ENCODE measurements at places on chromosomes 7 and 10.

DNA sequence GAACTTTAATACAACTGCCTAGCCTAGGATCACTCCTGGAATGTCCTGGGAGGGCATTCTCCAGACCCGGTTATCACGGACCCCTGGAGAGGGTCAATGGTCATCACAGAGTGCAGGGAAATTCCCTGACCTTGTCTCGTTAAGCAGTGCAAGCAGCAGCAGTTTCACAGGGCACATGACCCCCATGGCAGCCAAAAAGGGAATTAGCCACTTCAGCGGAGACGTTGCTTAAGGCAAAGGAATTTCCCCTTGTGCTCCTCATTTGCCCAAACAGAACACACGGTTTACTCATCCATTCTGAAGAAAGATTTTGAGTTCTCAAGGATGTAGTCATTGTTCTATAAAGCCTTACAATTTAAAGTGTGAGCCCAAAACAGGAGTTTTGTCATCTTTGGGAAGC, 260.3 kb downstream of the SNX13 start:
- DNase-seq = no peak

DNA sequence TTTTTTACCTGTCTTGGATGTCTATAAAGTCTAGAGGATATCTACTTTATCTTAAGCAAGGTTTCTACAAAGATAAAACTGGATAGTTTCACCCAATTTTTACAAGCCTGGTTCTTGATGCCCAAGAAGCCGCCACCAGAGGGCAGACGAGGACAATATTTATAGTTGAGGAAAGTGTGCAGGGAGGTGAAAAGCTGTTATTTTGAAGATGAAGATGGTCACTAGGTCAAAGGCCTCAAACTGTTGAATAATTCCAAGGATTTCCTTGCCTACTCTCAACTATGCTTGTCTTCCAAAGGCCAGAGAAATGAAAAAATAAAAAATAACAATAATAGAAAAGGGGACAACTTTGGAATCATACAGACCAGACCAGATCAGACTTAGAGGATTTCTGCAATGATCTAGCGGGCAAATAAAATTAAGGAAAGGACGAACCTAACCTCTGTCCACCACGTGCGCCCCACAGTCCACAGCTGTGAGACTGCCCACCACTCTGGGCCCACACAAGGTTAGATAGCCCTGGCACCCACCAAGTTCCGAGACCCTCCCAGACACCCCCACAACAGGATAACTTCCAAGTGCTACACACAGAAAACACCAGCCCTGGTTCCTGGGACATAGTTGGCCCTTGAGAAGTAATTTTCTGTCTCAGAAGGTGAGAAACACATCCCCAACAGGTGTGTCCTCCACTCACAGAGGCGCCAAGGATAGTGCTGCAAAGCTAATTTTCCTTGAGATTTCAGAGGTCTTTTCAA, 2.8 kb downstream of the PKD1L1 start:
- peak; percentile 76 for DNase-seq

DNA sequence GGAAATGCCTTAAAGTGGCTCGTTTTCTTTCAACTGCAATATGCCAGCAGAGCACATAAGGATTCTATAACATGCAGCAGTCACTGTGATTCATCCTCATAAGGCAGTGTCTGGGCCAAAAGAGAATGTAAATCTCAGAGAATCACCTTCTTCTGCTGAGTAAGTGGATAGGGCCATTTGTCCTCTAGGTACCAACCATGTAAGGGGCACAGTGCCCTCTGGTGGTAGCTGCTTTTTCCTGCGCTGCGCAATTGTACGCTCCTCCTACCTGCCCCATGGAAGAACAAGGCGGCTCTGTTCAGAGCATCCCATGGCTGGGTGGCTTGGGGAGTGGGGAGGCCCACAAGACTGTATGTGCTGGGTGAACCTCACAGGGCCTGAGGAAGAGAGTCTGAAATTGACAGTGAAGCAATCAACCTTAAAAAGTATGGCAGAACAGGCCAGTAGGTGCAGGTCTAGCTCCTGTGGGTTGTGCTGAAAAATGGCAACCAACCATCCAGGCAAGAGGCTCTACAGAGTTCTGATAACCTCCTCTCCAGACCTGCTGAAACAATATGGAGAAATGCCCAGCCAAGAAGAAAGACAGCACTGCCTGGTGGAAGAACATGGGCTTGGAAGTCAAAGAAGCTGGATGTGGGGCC, 78.6 kb upstream of the C10orf90 start:
- peak; percentile 84 for DNase-seq

DNA sequence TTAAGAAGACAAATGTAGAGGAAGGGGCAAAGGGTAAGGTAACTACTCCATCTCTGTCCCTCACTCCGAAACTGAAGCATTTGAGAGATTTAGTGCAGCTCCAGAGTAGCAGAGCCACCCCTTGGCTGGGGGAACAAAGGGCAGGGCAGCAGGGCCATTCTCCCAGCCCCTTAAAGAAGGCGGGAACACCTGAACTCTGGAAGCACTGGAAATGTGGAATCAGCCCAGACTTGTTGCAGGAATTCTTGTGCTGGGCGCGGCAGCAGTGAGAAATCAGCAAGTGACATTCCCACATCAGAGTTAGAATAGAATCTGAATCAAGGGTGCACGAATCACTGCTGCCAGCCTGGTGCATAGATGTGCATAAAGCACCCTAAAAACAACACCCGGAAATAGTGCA, 34.4 kb upstream of the GRM8 start:
- DNase-seq = no peak

GRCh38 chr7:26989897-26990670, 105.7 kb downstream of the HOXA1 start:
- DNase-seq = no peak

GRCh38 chr7:116316838-116317628, 106.7 kb downstream of the TES start:
- DNase-seq = no peak

GRCh38 chr7:108204281-108204796, 74.2 kb upstream of the LAMB4 start:
- DNase-seq = no peak

- no peak for DNase-seq
Observed at GRCh38 chr10:11578802-11579255, 32.6 kb downstream of the USP6NL start.

DNA sequence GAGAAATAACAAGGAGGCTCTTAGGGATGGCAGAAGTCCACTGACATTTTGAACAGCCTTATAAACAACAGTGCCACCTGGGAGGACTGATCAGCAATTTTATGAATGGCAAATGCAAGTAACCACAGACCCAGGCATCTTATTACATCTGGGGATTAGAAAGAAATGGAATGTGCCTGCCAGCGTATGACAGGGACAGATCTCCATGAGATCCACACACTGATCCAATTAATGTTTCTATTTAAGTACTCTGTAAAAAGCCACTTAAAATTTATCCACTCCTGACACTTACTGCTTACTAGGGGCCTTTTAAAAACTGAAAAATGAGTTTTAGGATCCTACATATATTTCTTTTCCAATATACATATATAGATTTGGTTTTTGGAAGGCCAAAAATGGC, 28.6 kb downstream of the PARD3 start:
- DNase-seq = no peak

GRCh38 chr10:2494399-2494798, 572.9 kb upstream of the PFKP start:
- DNase-seq = no peak

DNA sequence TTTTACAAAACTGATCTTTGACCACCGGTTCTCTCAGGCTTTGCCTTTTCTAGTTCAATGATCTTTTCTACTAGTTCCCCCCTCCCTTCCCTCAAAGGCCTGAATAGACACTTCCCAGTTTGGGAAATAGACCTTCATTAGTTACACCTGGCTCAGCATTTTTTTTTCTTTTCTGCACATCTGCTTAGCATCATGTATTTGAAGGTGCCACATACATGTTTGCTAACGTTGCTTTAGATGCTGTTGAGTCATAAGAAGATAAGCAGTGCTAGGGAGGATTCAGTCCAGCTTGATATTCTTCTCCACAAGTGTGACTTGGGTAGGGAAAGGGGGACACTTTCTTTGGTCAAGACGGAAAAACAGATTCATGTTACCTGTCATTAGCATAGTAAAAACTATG, 78.3 kb downstream of the BICC1 start:
- DNase-seq = no peak

- DNase-seq = no peak
Observed at GRCh38 chr7:99456288-99456687, 9.7 kb downstream of the ATP5MF start.

DNA sequence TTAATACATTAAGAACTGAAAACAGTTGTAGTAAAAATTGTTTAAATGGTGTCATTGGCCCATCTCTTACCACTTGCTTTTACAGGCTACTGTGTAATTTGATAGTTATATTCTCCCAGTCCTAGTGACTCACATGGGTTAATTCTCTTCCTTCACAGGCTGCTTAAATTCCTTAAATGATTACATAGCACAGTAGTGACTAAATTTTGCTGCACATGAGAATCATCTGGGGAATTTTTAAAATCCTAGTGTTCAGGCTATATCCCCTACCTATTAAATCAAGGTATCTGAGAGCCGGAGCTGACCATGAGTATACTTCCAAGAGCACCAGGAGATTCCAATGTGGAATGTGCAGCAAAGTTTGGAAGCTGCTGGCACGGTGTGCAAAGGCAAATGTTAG, 45.3 kb upstream of the ZNF800 start:
- DNase-seq = no peak

DNA sequence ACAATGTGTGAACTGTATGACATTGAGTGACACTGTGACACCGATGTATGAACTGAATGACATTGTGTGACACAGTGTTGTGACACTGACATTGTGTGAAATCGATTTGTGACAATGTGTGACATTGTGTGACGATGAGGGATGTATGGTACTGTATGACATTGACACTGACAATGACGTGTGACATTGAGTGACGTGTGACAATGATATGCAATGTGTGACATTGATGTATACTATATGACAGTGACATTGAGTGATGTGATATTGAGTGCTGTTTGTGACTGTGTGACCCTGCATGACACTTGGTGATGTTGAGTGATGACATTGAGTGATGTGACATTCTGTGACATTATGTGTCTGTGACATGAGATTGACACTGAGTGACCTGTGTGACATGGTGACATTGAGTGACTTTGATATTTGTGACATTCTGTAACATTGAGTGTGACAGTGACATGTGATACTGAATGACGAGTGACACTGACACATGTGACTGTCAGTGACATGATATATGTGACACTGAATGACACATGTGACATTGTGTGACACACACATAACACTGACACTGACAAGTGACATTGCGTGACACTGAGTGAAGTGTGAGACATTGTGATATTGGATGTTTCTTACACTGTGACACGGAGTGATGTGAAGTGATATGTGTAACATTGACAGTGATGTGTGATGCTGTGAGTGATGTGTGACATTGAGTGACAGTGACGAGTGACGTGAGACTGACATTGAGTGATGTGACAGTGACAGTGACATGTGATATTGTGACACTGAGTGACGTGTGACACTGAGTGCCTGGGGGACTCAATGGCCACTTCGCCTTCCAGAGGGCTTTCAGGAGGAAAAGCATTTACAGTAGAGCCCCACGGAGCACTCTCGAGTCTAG, 167.5 kb downstream of the PRKAG2 start:
- DNase-seq = no peak

DNA sequence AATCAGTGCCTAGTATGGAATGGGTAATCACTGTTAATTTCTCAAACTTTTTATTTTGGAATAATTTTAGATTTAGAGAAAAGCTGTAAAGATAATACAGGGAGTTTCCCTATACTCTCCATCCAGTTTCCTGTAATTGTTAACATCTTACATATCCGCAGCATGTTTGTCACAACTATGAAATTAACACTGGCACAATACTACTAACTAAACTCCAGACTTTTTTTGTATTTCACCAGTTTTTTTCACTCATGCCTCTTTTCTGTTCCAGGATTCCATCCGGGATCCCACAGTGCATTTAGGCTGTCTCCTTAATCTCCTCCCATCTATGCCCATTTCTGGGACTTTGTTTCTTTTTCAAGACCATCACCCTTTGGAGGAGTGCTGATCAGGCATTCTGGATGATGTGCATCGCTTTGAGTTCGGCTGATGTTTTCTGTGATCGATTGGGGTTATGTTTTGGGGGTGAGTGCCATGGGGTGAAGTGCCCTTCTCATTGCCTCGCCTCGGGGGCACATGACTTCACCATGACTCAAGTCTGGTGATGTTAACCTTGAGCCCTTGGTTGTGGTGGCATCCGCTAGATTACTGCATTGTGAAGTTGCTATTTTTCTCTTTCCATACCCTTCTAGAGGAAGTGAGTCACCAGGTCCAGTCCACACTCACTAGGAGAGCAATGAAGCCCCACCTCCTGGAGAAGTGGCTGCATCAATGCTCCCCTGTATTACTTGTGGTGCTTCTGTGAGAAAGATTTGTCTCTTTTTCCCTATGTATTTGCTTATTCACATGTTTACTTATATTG, 43.9 kb upstream of the GRB10 start:
- DNase-seq = no peak

- DNase-seq = no peak
Observed at GRCh38 chr7:90736968-90737939, 141.1 kb downstream of the CDK14 start.

GRCh38 chr7:138169441-138169851, 93.2 kb downstream of the AKR1D1 start:
- DNase-seq = no peak

DNA sequence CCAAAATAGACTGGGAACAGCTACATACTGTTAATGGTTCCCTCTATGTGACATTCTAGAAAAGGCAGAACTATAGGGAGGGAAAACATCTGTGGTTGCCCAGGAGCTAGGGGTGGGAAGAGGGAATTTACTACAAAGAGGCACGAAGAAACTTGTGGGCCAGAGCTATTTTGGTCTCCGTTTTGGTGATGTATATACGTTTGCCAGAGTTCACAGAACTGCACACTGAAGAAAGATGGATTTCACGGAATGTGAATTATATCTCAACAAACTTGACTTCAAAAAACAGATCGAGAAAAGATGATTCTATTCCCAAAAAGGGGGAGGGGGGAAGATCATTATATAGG, 386 bp upstream of the AS3MT start:
- no peak for DNase-seq

DNA sequence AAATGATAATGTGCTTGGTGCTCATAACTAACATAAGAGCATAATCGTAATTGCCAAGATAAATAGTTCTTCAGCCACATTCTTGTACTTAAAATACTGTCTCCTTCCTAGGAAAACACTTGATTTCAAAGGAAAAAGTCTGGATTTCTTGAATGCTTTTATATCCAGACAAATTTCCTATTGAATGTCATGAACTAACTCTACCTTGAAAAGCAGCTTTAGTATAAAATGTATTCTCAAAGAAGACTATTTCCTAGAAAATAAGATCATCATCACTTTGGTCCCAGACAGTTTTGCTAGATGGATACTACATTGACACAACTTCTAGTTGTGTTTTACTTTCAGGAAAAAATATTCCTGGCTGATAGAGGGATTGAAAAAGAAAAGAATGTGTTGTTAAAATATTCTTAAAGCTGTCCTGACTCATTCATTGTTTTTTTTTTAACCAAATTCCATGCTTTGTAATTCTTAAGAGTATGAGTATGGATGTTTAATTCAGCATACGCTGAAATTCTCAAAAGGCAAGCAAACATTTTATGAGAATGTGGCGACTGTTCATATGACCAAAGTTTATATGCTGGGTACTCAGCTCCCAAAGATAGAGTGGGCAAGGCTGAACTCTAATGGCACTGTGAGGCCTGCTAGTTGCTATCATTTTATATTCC, 106.1 kb downstream of the PPP1R3A start:
- no peak for DNase-seq

- no peak for DNase-seq
Observed at GRCh38 chr10:60955957-60956425, 12.0 kb upstream of the RHOBTB1 start.
